ENCODE measurements at places on chromosomes 16 and 17.

- DNase-seq: no peak
Measured at GRCh38 chr16:9042533-9042932, 48.9 kb upstream of the HAPSTR1 start.

GRCh38 chr17:78925662-78926555 is 722 bp upstream of the TIMP2 start:
- DNase-seq: no peak

GRCh38 chr17:41635121-41636097 is 11.0 kb upstream of the KRT17 start:
- no peak for DNase-seq

GRCh38 chr16:79183571-79183970 is 417.0 kb downstream of the MAF start:
- DNase-seq: no peak

DNA sequence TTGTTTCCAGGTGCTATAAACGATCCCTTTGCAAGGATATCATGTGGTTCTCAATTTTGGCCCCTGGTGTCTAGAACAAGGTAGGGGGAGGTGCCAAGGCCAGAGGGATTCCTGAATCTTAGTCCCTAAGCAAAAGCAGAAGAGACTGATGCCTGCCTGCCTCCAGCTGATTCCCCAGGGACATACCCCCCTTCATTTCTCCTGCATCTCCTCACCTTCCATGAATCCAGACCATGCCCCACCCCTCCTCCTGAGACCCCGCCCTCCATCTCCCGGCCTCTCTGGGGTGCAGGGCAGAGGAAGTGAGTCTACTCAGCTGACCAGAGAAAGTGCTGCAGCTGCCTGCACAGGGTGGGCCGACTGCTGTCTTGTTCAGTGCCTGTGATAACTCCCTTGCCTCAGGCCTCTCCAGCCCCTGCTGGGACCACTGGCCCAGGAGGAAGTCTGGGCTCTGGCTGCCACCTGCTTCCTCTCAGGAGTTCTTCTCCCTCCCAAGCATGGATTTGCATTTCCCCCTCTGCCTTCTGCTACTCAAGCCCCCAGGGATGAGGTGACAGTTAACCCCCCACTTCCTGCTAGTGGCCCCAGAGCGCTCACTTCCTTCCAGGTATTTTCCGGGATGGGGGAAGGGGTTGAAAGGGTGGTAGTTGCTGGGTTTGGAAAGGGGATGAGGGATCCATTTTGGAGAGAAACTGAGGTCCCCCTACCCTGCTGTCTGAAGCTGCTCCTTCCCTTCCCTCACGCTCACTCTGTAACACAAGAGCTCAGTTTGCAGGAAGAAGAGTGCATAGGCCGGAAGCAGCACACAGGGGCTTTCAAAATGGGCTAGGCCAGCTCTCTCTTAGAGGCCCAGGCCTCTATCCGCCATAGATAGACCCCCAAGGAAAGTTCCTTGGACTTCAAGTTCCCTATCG is 10.5 kb upstream of the TSPOAP1 start:
- DNase-seq: no peak

DNA sequence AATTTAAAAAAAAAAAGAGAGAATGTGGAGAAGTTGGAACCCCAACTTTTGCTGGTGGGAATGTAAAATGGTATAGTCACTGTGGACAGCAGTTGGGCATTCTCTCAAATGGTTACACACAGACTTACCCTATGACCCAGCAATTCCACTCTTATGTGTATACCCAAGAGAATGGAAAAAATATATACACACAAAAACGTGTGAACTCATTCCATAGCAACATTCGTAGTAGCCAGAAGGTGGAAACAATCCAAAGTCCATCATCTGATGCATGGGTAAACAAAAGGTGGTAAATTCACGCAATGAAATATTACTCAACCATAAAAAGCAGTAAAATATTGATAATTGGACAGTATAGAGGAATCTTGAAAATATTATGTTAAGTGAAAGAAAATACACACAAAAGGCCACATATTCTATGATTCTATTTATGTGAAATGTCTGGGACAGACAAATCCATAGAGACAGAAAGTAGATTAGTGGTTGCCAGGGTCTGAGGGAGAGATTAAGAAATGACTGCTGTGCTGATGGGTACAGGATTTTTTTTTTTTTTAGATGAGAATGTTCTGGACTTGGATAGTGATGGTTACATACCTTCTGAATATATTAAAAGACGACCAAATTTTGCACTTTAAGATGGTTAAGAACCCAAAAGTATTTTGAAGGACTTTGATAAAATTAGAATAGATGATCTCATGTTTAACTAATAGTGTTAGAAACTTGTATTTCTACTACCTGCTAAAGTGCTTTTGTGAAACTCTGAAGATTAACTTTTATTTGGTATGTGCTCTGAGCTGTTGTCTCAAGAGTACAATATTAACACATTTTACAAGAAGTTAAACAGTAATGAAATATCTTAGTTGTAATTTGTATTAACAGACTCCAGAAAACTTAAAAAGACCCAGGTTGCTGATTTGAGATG is 60.9 kb downstream of the MRTFB start:
- no peak for DNase-seq

DNA sequence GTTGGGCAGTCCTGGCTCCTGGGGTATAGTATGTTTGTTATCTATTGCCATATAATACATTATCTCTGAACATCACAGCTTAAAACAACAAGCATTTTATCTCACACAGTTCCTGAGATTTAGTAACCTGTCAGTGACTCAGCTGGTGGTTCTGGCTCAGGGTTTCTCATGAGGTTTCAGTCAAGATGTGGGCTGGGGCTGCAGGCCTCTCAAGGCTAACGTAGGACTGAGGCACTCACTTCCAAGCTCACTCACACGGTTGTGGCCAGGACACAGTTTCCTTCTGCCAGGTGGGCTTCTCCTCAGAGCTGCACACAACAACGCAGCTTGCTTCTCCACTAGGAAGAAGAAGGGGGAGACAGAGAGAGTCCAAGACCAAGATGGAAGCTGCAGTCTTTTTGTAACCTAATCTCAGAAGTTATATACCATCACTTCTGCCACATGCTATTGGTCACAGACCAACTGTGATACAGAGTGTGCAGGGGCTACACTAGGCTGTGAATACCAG is 10.3 kb upstream of the MED13 start:
- no peak for DNase-seq
